ENCODE measurements at places on chromosomes 3 and 15.

DNA sequence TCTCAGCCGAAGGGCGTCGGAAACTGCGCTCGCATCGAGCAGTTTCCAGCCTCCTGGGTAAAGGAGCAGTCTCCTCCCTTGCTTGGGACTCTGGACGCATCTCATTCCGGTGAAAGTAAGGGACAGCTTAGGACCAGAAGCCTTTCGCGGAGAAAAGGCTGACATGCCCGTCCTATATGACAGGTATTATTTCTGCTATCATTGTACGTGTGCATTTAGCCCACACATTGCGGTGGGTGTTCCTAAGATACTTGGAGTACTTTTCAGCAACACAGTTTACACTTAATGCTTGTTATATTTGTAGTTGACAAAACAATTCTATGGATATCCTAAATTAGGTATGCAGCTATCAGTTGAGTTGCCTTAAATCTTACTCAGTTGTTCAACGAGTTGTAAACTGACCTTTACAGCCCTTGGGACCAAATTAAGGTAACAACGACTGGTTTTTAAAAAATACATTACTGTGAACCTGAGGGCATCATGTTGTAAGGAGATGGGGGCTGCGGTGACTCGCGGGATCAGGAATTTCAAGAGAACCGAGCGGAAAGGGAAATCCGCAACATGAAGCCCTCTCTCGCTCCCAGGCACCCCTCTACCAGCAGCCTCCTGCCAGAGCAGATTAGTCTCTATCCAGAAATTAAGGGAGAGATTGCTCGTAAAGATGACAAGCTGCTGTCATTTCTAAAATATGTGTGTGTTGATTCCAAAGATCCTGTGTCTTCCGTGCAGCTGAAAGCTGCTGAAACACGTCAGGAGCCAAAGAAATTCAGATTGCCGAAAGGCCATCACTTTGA is 632 bp upstream of the COPS2 start:
- DNase-seq = no peak

GRCh38 chr3:65851827-65852226 is 186.9 kb downstream of the MAGI1 start:
- no peak for DNase-seq

DNA sequence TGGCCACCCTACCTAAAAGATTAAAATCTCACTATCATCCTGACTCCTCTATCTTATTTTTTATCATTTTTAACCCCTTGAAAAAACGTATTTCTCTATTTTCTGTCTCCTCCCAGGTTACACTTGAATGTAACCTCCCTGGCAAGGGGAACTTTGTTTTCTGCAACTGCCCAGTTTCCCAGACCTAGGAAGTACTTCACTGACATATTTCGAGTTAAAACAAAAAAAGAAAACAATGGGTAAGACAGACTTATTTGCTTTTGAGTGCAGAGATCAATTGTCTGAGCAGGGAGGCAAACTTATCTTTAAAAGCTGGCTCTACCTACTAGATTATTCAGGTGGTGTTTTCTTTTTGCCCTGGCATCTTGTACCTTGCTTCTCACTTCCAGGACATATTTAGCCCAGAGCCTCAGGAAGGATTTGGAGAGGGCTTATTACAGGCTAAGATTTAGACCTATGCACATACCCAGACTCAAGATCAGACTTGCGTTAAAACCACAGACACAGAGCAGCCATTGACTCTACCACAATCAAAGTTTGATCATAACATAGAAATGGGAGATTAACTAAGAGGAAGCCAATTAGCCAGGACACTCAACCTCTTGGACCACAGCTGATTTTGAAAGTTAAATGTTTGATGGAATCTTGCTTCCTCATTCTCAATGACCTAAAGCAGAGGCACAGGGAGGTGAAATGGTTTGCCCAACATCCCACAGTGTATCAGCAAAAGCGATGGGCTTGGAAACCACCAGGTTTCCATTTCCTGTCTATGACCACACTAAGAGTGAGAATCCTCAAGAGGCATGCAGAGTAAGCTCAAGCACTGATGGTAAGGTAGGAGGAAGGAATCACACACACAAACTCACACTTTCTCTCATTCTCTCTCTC is 169.5 kb upstream of the THBS1 start:
- DNase-seq = no peak

- no peak for DNase-seq
Measured at GRCh38 chr3:48067271-48067670, 51.1 kb upstream of the MAP4 start.

Data from GM04504 (cell line).